Stimulated activated CD4-positive, alpha-beta T cell treated with anti-CD3 and anti-CD28 coated beads, Interleukin-2, amount 100 ng/mL, for 24 hours (primary cell): ENCODE measurements at places on chromosomes 5 and 9.

DNA sequence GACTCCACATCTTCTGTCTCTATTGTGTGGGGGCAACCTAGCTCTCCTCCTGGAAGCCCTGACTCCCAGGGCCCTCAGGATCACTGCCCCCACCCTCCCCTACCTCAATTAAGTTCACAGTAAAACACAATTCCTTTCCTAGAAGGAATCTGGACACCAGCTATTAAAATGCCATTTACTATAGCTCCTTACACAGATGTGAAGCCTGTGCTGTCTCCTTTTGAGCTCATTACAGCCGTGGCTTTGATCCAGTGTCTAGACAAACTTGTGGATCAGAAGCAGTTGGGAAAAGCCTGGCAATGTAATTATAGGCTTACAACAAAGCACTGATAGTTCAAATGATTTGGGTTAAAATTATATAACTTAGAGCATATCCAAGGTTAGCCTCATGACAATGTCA lies 107.0 kb upstream of the SMIM23 start:
- DNase-seq, result no peak

DNA sequence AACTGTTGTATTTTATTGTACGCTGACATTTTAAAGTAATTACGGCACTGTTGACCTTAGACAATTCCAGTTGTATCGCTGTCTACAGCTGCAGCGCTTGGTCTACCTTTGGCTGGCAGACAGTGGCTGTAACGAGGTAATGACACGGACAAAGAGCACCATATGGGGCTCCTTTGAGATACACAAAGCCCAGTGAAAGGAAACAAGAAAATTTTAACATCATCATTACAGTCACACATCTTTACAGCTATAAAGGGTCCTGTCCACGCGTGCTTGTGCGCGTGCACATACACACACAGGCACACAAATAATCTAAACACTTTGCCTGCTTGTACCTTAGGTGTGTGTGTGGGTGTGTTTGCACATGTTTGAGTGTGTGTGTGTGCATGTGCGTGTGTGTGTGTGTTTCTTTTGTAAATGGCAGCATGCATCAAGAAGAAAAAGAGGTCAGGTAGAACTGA lies 946.0 kb downstream of the NR2F1-AS1 start:
- no peak for DNase-seq

- no peak for DNase-seq
These were observed 67.0 kb upstream of the MAST4 start for GRCh38 chr5:66529182-66529581.

DNA sequence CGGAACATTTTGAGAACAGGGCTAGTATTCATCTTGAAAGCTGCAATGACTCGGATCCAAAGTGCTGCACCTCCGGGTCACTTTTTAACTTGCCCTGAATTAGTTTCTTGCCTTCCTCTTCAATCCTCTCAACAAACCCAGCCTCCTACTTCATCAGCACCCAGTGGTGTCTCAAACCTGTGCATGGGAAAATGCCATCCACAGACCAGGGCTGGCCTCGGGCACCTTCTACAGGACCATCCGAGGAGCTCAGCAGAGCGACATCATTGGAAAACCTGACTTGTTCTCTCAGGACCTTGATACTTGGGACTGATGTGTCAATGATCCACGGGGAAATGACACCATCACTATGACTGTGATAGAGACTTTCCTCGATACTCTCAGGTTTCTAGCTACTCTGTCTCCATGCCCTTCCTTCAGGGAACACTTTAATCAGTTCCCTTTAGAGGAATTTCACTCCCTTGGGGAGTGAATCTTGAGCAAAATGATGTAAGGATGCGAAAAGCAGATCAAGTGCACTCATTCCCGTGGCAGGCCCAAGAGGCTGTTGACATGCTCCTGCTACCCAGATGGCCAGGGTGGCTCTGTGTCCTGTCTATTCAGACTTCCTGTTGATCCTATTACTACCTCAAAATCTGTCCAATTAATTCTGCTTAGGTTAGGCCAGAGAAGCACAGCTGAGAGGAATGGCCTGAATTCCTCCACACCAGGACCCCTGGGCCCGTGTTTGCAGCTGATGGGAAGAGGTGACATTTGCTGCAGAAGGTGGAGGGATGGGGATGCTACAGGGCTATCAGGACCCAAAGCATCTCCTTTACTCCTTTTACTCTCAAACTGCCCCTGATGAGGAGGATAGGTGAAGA lies 96.5 kb upstream of the SLC25A48 start:
- no peak for DNase-seq

DNA sequence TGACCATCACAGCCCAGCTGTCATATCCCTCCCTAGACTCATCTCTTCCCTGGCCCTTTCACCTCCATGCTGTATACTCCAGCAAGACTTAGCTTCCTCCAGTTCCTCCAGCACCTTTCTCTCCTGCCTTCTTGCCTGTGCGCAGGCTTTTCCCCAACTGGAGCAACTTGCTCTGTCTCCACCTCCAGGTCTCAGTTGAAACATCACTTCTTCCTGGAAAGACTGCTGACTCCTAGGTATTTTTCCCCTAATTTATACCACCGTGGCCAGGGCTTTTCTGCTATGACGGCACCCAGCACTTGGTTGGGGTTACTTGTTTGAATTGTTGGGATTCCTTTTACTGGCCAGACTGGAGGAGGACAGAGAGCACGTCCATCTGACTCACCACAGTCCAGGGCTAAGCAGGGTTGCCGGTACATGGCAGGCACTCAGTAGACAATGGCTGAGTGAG lies 67.5 kb downstream of the KCNIP1 start:
- no peak for DNase-seq

GRCh38 chr9:137035507-137035834 lies 3.6 kb upstream of the FUT7 start:
- DNase-seq, result no peak

GRCh38 chr5:1405539-1406530 lies 39.4 kb downstream of the SLC6A3 start:
- no peak for DNase-seq

DNA sequence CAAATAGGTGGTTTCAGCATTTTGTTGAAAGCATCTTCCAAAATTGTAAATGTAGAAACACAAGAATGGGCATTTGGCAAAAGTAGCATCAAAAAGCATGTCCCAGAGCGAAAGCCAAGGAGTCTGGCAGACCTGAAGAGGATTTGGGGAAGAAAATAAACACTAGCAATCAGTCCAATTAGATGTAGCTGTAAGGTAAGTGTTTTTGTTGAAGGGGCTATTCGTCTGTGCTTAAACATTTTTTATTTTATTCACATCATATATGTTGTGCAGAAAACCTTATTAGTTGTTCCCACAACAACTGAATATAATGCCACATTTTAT lies 954.1 kb upstream of the COX7C start:
- DNase-seq, result no peak

- DNase-seq, result no peak
These were observed 222.4 kb downstream of the CTNND2 start for GRCh38 chr5:11681796-11682195.

DNA sequence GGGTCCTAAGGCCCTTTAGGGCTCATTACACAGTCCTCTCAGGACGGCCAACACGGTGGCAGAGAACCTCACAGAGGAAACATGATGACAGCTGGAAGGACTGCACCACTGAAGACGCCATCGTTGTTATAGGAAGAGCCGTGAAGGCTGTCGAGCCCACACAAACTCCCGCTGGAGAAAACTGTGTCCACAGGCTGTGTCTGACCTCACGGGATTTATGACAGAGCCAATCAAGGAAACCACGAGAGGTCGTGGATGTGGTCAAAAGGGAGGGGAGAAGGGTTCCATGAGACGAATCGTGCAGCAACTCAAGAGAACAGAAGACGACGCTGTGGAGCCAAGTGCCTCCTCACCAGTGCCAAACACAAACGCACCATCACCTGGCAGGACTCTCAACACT lies 12.2 kb downstream of the QSOX2 start:
- no peak for DNase-seq

GRCh38 chr9:106284296-106284695 lies 578.7 kb upstream of the ZNF462 start:
- no peak for DNase-seq

GRCh38 chr5:120769312-120769872 lies 305.3 kb downstream of the PRR16 start:
- no peak for DNase-seq

GRCh38 chr9:110156902-110157301 lies 51.1 kb downstream of the C9orf152 start:
- no peak for DNase-seq

DNA sequence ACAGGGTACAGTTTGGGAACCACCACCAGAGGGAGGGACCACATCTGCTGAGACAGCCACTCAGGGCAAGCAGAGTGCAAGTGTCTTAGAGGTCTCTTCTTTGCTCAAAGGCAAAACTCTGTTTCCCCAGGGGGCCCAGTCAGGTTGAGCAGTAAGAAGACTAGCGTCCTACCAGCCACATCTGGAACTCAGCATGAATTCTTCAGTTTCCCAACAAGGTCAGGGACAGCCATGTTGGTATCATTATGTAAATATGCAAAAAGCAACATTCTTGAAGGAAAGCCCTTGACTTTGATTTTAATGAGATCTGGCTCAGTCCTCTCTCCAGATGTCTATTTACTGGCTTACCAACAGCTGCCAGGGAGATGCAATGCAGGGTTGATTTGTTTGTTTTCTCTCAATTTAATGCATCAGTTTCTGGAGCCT lies 46.7 kb downstream of the TGFBI start:
- no peak for DNase-seq

DNA sequence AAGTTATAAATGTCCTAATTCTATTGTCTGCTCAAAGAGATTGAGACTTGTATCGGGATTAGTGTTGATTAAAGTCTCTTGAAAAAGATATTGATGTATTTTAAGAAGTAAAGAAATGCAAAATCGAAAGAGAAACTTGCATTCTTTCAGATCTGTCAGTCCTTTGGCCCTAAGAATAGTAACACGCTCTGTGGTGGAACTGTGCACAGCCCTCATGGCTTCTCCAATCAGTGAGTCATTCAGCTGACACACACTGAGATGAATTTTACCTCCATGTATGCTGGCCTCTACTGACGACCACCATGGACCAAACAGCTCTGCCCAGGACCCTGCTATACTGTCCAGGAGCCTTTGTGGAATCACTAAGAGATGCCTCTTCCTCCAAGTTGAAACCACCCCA lies 232.4 kb downstream of the ESM1 start:
- no peak for DNase-seq

GRCh38 chr9:134346151-134346550 lies 19.9 kb downstream of the RXRA start:
- no peak for DNase-seq

GRCh38 chr9:38518826-38519225 lies 94.6 kb upstream of the IGFBPL1 start:
- DNase-seq, result no peak

- DNase-seq, result no peak
These were observed 21.2 kb downstream of the UBE2QL1 start for GRCh38 chr5:6469836-6470235.

DNA sequence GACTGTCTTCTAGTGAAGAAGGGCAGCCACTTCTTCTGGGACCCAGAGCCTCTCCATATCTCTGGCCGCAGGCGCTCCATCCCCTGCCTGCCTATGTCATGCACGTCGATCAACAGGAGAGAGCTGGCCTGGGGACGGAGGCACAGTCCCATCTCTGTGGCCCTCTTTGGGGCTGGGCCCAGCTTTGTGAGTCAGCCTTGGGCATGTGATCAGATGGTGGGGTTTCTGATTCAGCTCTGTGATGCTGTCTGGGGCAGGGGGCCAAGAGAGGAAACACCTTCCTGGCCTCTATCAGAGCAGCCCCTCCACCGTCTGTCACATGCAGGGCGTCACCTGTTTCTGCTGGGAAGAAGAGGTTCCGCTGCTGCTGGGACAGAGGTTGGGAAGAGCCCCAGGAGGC lies 72.6 kb downstream of the MVB12B start:
- DNase-seq, result no peak

DNA sequence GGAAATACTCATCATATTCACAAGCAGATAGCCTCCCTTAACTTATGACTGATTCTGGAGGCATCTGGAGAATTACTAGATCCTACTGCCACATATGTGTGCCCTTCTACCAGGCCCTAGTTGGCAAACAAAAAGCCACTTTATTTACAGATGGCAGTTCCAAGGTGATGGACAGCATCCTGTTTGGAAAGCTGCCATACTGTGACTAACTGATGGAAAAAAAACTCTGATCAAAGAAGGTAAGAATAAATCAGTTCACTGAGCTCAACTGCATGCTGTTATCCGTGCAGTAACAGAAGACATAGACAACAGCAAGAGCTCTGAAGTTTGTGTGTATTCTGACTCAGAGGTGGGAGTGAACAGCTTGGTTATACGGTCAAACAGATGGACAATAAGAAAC lies 279.8 kb upstream of the POU5F2 start:
- DNase-seq, result no peak

DNA sequence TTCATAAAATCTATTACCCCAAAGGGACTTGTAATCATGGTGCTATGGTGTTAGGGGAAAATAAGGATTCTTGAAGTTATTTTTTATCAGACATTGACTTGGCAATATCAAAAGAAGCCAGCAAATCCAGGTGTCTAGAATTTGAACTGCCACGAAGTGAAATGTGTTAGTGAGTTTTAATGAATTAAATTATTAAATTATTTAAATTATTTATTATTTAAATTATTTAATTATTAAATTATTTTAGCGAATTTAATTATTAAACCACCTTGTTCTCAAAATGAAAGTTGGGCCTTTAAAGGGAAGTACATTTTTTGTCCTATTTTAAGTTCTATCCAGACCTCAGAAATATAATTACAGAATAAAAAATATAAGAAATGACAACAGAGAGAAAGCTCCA lies 332.6 kb upstream of the SMC2 start:
- DNase-seq, result no peak

GRCh38 chr5:29614206-29614605 lies 1579.3 kb upstream of the CDH6 start:
- no peak for DNase-seq

- DNase-seq, result no peak
These were observed 78.1 kb downstream of the PHF2 start for GRCh38 chr9:93654351-93654961.

- DNase-seq, result no peak
These were observed 606.7 kb upstream of the FAM174A start for GRCh38 chr5:99928490-99928889.

GRCh38 chr5:119411361-119412278 lies 40.7 kb upstream of the HSD17B4 start:
- peak; percentile 20 for DNase-seq
